ENCODE measurements at places on chromosomes 16 and 17.
A peak's percentile ranks its signal among the peaks of the same experiment; 100 is the strongest.

DNA sequence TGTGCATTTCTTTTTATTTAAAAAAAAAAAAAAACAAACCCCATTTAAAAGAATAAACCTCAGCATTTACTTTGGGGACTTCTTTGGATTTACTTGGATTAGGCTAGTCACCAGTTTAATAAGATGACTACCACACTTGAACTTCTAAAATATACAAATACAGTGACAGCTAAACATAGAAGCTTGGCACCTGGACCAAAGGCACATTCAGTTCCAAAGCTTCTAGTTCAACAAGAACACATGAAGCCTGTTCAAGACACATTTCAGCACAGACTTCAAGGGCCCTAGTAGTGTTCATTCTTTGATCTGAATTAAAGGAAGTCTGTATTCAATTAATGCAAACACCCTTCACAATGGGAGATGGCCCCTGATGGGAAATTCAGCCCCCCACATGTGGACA is 11.6 kb upstream of the ROGDI start:
- DNase-seq: no peak

- DNase-seq: peak; percentile 84
Measured at GRCh38 chr17:27315322-27315721, 21.4 kb downstream of the WSB1 start.

GRCh38 chr16:23132775-23133463 is 16.3 kb downstream of the USP31 start:
- no peak for DNase-seq

GRCh38 chr17:82922646-82923045 is 82.8 kb upstream of the ZNF750 start:
- peak; percentile 36 for DNase-seq

GRCh38 chr17:62994931-62995330 is 28.9 kb downstream of the TANC2 start:
- no peak for DNase-seq

- DNase-seq: no peak
Measured at GRCh38 chr16:813204-813915, 12.8 kb upstream of the GNG13 start.

DNA sequence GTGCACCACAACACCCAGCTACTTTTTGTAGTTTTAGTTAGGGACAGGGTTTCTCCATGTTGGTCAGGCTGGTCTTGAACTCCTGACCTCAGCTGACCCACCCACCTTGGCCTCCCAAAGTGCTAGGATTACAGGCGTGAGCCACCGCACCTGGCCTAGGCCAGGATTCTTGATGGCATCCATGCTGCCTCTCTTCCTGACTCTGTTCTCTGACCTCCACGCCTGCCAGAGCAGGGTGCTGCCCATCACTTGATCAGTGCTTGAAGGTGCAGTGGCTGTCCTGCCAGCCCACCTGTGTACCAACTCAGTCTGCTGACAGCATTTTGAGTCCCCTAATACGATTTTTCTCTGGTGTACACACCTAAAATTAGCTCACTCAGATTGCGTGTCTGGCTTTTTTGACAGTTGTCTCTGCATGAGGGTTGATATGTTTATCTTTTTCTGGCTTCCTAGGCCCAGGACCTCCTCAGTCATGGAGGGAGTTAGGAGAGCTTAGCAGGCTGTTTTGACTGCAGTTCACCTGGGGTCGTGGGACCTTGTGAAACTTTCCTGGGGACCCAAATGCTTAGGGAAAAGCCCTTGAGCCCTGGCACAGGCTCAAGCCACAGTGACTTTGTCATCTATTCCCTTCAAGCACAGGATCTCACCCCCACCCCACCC is 5.9 kb downstream of the HAS3 start:
- no peak for DNase-seq

DNA sequence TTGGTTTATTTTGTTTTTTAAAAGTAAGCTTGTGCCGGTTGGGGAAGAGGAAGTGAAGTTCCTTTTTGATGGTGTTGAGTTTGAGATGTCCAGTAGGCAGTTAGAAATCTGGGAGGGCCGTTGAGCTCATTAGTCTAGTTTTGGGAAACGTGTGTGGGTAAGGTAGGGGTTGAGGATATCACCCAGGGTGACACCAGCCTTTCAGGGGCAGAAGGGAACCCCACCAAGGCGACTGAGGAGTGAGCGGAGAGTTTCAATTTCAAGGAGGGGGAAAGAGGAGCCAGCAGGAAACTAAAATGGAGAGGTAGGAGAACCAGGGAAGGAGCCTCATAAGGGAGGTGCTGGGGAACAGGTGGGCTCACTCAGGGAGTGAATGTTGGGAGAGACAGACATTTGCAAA is 22.7 kb downstream of the HAPSTR1 start:
- DNase-seq: no peak

- DNase-seq: no peak
Measured at GRCh38 chr17:56269556-56270389, 116.5 kb downstream of the ANKFN1 start.

- peak; percentile 47 for DNase-seq
Measured at GRCh38 chr16:89170346-89171215, 967 bp upstream of the CDH15 start.

DNA sequence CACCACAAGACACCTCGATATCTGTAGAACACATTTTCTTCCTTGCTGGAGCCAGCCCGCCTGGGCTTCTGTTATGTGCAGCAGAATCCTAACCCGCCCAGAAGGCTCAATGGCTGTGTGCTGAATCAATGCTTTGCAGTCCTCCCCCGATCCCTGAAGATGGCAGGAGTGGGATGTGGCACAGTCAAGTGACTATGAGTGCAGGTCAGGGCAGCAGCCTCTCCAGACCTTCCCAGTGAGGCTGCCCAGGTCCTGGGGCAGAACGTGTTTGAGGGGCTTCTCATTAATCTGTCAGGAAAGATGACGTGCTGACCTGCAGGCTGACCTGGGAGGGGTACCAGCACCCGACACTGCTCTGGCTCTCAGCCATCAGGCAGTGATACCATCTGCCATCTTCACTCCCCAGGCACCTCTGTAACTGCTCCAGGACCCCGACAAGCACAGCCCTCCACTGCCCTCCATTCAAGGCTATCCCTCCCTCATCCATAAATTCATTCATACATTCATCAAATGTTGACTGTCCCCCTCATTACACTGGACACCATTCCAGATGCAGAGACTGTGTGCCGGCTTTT is 35.2 kb downstream of the LRRC75A start:
- DNase-seq: peak; percentile 12

GRCh38 chr17:71869841-71870545 is 250.8 kb upstream of the SOX9 start:
- DNase-seq: no peak

GRCh38 chr17:28777178-28777577 is 33.4 kb downstream of the TRAF4 start:
- no peak for DNase-seq

DNA sequence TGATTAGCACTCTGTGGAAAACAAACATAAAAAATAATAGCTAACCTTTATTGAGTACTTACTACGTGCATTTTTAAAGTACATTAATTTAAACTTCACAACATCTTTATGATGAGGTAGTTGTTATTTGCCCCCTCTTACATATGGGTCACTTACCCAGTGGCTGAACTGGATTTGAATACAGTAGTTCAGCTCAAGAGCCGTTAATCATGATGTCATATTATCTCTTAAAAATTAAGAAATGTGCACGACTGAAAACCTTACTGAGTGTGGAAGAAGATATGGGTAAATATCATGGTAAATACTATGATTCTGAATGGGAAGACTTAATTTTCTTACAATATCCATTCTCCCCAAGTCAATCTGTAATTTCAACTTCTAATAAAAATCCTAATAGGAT is 17.6 kb downstream of the NDEL1 start:
- DNase-seq: no peak

DNA sequence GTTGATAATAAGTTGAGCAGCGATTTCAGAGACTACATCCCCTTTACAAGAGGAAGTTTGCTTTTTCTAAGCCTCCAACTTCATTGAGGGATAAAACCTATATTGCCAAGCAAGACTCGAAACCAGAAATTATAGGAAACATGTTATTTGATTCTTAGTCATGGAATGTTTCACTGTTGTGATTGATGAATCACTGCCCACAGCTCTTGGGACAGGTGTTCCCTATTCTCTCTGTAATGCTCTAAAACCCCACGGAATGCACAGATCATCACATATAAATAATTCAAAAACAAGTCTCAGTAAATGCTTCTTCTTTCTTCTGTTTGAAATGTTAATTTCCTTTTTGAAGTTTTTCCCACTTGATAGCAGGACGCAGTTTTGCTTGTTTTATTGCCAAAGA is 809.5 kb upstream of the GOT2 start:
- no peak for DNase-seq

GRCh38 chr17:39123627-39124026 is 27.8 kb downstream of the PLXDC1 start:
- DNase-seq: no peak

- peak; percentile 26 for DNase-seq
Measured at GRCh38 chr17:70242781-70243437, 73.6 kb downstream of the KCNJ2 start.

GRCh38 chr16:1554826-1555445 is 21.5 kb downstream of the TMEM204 start:
- DNase-seq: no peak

DNA sequence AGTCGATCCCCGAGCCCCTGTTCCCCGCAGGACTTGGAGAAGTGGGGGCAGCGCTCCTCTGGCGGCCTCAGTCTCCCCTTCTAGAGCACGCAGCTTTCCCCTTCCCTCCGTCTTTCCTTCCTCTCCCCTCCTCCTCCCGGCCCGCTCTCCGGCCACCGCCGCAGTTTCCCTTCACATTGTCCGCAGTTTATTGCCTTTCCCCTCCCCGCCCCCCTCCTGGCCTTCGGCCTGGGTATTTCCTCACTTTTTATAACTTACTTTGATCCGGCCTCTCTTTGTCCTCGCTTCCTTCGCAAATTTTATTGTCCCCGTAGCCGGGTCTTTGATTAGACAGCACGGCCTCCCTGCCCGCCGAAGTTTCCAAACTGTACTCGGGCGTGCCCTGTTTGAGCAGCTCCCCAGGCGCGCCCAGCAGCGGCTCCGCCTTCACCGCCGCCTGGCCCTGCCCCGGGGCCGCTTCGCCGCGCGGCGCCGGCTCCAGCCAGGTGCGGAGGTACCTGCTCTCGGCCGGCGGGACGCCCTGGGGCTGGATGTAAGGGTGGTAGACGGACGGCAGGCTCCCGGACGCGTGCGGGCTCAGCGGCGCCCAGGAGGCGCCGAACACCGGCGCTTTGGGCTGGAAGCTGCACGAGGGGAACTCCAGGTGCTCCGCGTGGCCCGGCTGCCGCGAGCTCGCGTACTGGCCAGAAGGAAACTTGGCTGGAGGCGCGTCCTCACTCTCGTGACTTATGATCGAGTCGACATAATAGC is 488 bp downstream of the HOXB9 start:
- DNase-seq: no peak

DNA sequence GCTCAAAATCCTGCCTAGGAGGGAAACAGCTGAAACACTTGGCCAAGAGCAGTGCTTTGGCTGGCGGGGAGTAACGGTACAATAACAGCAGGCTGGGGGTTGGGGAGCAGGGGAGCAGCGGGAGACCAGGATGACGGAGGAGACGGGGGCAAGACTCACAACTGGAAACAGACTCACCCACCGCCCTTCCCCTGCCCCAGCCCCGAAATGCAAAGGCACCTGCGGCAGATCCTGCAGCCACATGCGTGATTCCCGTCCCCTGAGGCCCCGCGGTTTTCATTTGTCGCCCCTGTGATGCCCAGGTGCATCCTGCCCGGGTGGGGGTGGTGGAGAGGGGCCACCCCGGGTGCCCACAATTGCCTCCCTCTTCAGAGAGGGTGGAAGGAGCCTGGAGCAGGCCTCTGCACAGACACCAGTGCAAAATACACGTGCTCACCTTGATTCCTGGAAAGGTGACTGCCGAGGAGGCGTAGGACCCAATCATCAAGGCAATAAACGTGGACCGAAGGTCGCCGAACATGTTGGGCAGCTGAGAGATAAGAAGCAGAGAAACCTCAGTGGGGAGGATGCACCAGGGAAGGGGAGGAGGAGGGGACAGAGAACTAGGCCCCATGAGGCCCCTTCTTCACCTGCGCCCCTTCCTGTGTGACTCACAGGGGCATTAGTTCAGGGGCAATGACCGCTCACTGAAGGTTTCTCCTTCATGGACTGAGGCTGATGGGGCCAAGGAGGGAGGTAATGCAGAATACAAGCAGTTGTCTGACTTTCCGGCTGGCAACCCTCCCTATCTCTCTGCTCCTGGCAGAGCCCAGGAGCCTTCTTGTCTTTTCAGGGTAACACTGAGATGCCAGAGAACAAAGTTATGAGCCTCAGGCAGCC is 30.4 kb upstream of the PITPNA start:
- no peak for DNase-seq

DNA sequence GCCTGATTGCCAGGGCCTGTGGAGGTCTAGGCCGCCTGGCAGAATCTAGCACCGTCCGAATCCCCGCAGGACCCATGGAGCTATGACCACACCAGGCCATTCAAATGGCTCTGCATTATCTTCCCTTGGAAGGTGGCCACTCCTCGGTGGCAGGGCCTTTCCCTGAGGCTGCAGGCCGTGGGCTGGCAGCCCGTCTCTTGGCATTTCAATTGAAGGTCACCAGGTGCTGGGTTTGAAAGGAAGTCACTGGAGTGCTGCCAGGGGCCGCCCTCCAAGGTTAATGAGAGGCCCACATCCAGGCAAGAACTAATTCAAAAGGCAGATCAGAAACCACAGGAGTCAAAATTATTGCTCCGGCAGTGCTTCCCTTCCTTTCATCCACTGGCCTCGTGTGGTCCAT is 27.7 kb upstream of the CACNG5 start:
- DNase-seq: no peak

GRCh38 chr17:76191896-76192295 is 48.4 kb downstream of the RNF157 start:
- no peak for DNase-seq

GRCh38 chr17:68134046-68134637 is 98.6 kb downstream of the KPNA2 start:
- no peak for DNase-seq

GRCh38 chr16:68520649-68521086 is 18.4 kb upstream of the ZFP90 start:
- peak; percentile 97 for DNase-seq

DNA sequence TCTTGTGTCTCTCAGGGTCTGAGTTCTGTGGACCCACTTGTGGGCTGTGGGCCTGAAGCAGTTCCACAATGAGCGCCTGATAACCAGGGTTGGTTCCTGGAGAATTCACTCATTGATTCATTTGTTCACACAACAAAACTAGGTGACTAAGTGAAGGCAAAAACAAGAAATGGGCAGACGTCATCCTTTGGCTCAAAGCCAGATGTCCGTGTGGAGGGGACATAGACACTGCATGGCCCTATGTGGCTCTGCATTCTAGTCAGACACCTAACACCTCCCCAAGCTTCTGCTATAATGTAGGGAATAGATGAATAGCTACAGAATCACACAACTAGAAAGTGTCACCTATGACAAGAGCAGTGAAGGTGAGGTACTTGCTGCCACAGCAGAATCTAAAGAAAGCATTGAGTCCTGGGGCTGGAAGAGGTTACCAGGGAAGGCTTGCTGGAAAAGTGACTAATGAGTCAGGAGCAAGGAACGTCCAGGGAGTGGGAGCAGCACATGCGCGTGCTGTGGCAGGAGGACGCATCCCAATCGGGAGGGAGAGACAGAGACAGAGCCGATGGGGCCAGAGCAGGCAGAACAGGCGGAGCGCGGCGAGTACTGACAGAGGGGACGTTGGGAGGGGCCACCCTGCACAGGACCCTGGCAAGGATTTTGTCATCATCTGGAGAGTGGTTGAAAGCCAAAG is 58.9 kb downstream of the CES1 start:
- peak; percentile 19 for DNase-seq
